HEK293T (cell line): ENCODE measurements at places on chromosomes 4 and X.

GRCh38 chrX:35104626-35105025 lies 162.0 kb downstream of the FAM47B start:
- DNase-seq, result no peak

GRCh38 chr4:14054391-14054790 lies 426.9 kb upstream of the BOD1L1 start:
- DNase-seq, result no peak

GRCh38 chr4:52004414-52004813 lies 15.7 kb downstream of the LRRC66 start:
- DNase-seq, result no peak

DNA sequence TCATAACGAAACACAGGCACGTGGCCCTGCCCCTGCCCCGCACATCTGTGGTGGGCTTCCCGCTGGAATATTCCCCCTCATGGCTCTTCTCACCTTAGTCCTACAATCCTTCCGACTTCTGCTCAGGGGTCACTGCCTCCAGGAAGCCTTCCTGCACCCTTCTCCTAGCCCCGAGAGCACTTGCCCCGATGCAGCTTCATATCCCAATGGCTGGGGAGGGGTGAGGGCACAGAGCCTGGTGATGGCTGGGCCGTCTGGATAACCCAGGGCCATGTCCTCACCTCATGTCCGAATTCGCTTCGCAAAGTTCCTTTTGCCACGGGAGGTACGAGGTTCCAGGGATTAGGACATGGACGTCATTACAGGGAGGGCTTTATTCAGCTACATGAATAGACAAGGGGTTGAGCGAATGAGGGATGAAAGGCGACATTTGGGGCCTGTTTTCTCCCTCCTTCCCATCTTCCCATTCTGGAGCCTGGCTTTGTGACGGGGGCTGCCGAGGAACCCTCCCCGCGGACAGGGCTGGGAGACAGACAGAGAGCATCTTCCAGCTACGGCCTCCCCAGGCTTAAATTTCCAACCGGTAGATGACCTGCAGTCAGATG lies 35.5 kb upstream of the HMX1 start:
- DNase-seq, result no peak

DNA sequence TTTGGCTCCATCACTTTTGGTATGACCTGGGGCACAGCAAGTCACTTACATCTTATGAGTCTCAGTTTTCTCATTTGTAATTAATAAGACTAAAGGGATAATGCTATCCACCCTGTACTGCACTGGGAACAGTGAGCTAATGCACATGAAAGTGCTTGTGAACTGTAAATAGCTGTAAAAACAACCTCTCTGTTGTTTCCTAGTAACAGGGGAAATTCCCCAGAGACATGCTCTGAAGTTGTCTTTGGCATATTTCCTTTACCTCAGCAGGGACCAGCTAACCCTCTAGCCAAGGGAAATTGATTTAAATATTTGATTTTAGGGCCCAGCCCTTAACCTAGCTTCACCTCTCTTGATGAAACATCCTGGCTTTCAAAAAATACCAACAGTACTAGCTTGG lies 6.1 kb upstream of the CYSLTR1 start:
- no peak for DNase-seq

- peak; percentile 17 for DNase-seq
These were observed 21.0 kb downstream of the MAOA start for GRCh38 chrX:43676971-43677572.

- DNase-seq, result peak; percentile 61
These were observed 114.4 kb downstream of the GLRA3 start for GRCh38 chr4:174714393-174715211.

DNA sequence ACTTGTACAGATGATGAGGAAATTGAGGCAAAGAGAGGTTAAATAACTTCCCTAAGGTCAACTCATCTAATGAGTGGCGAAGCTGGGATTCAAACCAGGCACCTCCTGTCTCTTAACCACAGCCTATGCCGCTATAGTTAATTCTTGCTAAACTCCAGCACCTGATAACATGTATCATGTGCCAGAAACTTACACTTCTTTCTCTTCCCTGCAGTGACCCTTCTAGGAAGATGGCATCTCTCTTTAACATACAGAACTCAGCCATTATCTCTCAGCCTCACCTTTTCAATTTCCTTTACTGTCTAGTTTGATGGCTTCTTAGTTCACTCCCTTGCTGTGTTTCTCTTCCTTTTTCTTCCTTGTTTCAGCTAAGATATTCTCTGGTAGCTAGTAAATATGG lies 2.5 kb downstream of the VBP1 start:
- no peak for DNase-seq

DNA sequence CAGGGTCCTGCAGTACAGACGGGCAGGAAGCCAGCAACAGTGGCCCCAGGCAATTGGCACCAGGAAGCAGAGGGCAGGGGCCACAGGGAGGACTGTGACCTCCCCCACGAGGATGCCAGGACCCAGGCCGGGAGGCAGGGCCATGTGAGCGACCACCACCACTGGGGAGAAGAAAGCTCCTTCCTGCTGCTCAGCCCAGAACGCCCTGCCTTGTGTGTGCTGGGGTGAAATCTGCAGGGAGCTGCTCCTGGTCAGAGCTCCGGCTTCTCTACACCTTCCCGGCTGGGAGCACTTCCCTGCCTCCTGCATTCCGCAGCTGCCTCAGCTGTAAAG lies 100.4 kb downstream of the HMX1 start:
- no peak for DNase-seq

DNA sequence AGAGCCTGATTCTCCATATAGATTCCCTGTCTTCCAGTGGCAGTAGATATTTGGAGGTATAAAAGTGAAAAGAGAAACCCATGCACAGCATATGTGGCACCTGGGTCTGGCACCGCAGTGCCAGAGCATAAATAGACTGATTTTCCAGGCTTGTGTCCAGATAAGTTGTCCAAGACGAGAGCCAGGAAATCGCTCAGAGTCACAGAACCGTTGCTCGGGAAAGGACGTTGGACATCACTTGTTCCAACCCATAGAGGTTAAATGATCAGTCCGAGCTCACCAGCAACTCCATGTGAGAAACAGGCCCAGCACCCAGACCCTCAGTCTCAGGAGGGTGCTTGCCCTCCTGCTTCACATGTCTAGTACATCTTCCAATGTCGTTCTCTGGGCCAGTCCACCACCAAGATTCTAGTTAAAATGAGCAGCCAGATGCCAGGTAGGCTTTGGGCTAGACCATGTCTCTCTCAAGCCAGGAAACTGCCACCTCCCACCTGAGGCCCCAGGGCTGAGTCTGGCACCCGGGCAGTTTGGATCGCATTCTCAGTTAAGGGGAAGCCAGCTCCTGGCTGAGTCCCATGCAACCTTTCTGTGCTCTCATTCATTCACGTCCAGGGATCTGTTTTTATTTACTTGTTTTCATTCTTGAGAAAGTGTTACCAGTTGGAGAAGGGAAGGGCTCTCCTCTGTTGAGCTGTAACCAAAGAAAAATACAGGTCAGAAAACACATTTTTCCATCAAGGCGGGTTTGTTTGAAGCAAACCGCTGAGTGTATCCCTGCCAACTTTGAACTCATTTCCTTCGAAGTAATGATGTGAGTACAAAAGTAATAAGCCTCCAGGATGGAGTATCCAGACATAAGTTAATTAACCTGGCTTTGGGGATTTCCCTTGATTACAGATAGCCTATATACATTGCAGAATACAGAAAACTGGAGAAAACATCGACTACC lies 91.7 kb downstream of the PHOX2B start:
- DNase-seq, result no peak

- DNase-seq, result peak; percentile 18
These were observed 304.1 kb upstream of the TECRL start for GRCh38 chr4:64713256-64713840.

DNA sequence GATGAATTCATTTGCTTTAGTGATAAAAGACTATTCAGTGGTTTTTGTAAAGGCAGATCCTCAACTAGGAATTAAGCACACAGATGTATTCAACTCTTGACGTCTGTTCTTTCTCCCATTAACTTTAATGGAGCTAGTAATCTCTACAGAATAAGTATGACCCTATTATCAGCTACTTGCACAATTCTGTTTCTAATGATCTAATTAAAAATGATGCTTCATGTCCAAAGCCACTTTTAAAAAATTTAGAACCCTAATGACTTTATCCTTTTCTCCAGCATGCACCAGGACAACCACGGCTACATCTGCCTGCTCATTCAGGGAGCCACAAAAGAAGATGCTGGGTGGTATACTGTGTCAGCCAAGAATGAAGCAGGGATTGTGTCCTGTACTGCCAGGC lies 85.4 kb downstream of the CBR4 start:
- no peak for DNase-seq

DNA sequence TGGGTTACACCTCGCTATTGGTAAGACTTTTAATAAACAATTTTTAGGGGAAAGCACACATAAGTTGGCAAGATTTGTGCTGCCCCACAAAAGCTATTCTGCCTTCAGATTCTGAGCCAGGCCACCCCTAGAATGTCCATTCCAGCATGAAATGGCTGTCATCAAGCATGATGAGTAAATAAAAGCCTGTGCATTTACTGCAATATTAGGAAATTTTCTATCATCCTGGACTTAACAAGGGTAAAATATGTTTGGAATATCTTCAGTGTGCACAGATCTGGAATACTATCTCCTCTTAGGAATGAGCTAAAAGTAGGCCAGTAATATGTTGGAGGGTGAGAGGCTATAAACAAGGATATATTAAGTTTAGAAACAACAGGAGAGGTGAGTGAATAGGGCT lies 510.9 kb downstream of the ANKRD50 start:
- DNase-seq, result no peak

DNA sequence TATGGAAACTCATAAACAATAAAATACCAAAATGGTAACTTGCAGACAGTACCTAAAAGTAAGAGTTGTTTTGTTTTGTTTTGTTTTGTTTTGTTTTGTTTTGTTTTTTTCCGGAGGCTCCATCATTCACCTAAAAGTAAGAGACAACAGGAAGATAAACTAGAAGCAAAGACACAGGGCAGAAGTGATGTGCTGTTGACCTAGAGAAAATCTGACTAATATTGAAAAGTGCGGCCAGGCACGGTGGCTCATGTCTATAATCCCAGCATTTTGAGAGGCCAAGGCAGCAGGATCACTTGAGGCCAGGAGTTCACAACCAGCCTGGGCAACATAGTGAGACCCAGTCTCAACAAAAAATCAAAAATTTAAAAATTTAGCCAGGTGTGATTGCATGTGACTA lies 5.6 kb upstream of the CENPC start:
- DNase-seq, result no peak

DNA sequence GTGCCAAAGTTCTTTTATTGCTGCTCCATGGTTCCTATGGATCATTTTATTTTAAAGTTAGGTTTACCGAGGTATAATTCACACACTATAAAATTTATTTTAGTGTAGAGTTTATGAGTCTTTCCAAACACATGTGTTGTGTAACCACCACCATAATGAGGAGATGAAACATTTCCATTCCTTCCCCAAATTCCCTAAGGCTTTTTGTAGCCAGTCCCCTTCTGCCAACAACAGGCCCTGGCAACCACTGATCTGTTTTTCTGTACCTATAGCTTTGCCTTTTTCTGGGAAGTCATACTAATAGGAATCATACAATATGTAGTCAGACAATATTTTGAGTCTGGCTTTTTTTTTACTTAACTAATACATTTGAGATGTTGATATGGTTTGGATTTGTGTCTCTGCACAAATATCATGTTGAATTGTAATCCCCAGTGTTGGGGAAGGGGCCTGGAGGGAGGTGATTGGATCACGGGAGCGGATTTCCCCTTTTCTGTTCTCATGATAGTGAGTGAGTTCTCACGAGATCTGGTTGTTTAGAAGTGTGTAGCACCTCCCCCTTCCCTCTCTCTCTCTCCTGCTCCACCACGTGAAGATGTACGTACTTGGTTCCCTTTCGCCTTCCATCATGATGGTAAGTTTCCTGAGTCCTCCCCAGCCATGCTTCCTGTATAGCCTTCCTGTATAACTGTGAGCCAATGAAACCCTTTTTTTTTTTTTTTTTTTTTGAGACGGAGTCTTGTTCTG lies 59.6 kb upstream of the DHX15 start:
- DNase-seq, result no peak

- DNase-seq, result no peak
These were observed at the start of gene PDCL2 for GRCh38 chr4:55592014-55592413. Gene PDCL2, minus strand, starts transcription at chr4:55592245. Its CDS starts 136 bp downstream, at chr4:55592109.

GRCh38 chrX:97705936-97706335 lies 822.2 kb downstream of the RPA4 start:
- DNase-seq, result no peak

DNA sequence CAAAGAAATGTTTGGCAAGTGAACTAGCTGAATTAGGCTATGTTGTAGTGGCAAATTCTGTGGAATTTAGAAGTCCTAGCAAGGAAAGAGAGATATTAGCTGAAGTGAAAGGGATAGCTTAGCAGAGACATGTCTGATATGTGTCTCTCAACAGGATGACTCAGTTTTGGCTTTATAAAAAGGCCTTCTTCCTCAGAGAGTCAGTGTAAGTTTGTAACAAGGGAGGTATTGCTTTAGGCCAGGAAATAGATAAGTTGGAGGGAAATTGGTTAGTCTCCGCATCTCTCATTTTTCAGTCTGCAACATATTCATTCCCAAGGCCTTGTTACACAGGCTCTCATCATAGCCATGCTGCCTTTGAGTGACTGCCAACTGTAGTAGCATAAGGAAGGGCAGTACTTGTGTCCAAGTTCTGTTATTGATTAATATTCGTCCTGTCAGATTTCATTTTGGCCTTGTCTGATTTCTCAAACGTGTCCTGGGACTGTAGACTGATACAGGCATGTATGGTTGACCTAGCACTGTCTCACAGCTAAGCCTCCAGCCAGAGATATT lies 4.0 kb downstream of the TMEM164 start:
- DNase-seq, result no peak

GRCh38 chr4:185734214-185734613 lies 77.8 kb downstream of the SORBS2 start:
- DNase-seq, result no peak

- DNase-seq, result no peak
These were observed 12.0 kb downstream of the COL4A6 start for GRCh38 chrX:108426262-108426661.

GRCh38 chrX:105101378-105101777 lies 119.1 kb downstream of the TEX13A start:
- no peak for DNase-seq

DNA sequence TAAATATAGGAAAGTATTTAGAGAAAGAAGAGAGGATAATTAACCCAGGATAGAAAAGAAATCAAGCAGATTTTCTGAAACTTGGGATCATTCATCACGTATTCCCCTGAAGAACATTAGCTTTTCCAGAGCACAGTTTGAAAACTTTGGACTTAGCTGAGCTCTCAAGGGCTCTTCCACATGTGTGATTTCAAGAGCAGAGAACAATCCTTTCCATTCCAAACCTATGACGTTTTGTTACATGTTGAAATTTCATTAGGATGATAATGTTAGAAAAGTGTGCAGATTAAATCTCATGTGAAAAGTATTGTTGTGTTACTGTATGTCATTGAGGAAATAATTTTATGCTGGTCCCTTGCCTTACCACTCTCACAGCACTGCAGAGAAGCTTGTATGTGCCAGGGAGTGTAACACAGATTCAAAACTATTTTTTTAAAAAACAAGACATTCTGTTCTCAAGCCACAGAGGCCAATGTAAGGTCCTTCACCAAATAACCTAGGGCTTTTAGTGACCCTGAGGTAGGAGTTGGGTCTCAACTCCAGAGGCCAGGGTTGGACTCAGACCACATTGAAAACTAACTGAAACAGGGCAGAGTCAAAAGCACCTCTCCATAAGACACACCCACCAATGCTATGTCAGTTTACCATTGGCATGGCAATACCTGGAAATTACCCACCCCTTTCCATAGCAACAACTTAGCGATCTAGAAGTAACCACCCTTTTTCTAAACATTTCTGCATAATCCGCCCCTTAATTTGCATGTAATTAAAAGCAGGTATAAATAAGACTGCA lies 141.3 kb downstream of the ANXA5 start:
- no peak for DNase-seq
